Putamen (tissue), 1 donor: ENCODE measurements at places on chromosomes 16 and 17.
A peak's percentile ranks its signal among the peaks of the same experiment; 100 is the strongest.

- DNase-seq, result peak; percentile 89
Observed at GRCh38 chr17:15453782-15454181, 13.6 kb downstream of the CDRT4 start.

GRCh38 chr17:56489980-56490379 is 103.5 kb upstream of the NOG start:
- no peak for DNase-seq

DNA sequence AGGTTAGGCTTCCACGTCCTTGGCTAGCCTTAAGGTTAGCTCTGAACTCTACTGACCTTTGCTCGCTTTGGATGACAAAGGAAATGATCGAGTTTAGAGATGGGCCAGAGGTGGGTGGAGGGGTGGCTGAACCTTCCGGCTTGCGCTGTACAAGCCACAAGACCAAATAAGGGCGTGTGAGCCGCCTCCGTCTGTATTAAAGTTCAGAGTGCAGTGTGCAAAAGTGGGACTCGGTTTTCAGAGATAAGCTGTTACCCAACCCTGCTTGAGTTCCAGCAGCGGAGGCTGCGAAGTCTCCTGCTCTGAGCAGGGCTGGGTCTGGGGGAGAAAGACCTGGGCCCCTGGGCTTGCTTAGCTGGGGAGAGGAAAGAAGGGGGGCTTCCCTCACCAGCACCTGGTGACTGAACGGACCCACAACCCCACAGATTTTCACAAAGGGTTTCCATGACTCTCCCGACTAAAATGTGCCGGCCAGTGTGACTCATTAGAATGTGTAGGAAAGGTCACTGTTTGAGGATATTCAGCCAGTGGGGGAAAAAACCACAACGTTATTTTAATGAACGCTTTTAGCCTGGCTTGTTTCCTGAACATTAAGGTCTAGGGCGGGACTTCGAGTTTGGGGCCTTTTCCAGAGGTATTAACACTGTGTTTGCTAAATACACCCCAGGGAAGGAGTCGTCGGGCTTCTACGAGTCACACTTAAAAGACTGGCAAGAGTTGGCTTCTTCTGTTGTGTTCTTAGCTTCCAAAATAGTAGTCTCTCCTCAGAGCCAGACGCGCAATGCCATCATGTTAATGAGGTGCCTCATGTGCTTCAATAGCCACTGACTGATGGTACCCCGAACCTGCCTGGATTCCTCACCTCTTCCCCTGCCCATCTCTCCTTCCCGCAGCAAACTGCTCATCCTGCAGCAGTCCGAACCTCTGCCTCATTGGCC is 67.0 kb downstream of the CENPV start:
- no peak for DNase-seq

- no peak for DNase-seq
Observed at GRCh38 chr16:4142268-4142667, 26.0 kb upstream of the ADCY9 start.

GRCh38 chr17:49549311-49549605 is 26.4 kb upstream of the NXPH3 start:
- no peak for DNase-seq

DNA sequence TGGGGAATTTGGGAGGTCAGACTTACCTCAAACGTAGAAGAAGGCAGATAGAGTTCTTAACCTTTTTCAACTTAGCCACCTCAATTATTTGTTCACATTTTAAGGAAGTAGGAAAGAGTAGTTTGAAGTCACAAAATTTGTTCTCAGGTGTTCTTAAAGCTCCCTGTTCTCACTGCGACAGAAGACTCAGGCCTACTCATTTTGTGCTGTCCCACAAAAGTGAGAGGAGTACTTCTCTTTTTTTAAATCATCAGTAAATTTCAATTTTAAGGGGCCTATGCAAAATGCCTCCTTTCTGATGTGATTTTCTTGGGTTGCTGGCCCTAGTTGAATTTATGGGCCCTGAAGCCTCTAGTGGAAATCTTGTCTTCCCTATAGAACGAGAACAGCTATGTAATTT is 133.4 kb downstream of the MAP2K6 start:
- no peak for DNase-seq

DNA sequence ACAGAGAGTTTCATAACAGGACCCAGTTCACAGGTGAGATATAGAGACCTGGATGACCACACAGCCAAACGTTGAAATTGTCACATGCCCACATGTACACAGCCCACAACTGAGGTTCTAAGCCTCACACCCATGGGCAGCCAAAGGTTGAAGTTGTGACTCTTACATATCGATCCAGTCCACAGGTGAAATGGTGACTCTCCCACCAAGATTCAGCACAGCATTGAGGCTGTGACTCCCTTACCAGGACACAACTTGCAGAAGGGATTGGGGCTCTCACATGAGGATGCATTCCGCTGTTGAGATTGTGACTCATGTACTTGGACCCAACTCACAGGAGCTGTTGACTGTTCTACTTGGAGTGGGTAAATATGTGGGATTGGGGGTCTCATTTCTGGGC is 1836.4 kb downstream of the TP53TG3F start:
- no peak for DNase-seq

- no peak for DNase-seq
Observed at GRCh38 chr16:53166099-53166498, 111.3 kb downstream of the CHD9 start.

- DNase-seq, result no peak
Observed at GRCh38 chr17:3989041-3989886, 25.0 kb upstream of the ATP2A3 start.

- no peak for DNase-seq
Observed at GRCh38 chr17:80558046-80558445, 13.4 kb downstream of the RPTOR start.

DNA sequence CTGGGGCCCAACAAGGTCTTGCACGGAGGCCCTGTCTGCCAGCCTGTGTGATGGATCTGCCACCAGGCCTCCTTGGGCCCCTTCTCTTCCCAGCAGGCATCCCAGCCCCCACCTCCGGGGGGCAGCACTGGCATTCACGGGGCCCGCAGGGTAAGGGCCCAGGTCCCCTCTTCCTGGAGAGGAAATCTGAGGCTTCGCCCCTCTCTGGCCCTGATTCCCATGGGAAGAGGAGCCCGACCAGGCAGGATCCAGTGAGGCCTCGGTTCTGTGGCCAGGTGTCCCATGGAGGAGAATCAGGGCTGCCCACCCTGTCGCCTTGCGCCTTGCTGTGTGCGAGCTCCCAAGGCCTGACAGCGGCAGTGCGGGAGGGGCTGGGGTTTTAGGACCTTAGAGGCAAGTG is 48.4 kb downstream of the PDPK1 start:
- no peak for DNase-seq

- no peak for DNase-seq
Observed at GRCh38 chr17:56926270-56926669, 12.4 kb upstream of the TRIM25 start.

GRCh38 chr16:80294172-80294571 is 246.6 kb upstream of the DYNLRB2 start:
- DNase-seq, result no peak

- no peak for DNase-seq
Observed at GRCh38 chr17:38333635-38334295, 10.0 kb downstream of the GPR179 start.

GRCh38 chr16:72425571-72426341 is 253.8 kb upstream of the PMFBP1 start:
- DNase-seq, result peak; percentile 86

- DNase-seq, result no peak
Observed at GRCh38 chr16:69486724-69487123, 62.3 kb downstream of the CYB5B start.

DNA sequence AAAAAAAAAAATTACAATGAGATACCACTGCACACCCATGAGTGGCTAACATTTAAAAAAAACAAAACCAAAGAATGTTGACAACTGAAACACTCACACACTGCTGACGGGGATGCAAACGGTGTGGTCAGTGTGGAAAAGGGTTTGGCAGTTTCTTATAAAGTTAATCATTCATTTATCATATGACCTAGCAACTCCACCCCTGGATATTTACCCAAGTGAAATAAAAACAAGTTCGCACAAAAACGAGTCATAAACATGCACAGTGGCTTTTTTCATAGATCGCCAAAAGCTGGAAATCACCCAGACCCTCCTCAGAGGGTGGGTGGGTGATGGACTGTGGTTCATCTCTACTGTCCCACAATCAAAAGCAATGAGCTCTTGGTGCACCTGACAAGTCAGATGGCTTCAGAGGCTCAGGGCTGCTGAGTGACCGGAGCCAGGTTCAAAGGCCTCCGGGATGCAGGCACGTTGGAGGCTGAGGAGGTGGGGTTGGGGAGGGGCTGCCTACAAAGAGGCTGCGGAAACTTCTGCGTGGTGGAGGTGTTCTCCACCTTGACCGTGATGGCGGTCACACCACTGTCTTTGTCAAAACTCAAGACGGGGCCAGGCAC is 14.2 kb downstream of the RAB40B start:
- no peak for DNase-seq

DNA sequence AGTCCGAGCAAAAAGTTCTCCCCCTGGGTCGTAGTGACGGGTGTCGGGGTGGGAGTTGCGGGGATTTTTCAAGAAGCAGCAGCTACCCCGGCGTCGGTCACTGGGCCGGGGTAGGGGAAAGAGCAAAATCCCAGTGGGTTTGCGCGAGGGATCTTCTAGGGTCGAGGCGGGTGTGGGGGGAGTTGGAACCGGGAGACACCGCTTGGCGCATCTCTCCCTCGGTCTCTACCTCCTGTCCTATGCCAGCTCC is 2.3 kb upstream of the UBTF start:
- no peak for DNase-seq

- DNase-seq, result no peak
Observed at GRCh38 chr16:75012380-75013081, 13.7 kb downstream of the ZNRF1 start.

DNA sequence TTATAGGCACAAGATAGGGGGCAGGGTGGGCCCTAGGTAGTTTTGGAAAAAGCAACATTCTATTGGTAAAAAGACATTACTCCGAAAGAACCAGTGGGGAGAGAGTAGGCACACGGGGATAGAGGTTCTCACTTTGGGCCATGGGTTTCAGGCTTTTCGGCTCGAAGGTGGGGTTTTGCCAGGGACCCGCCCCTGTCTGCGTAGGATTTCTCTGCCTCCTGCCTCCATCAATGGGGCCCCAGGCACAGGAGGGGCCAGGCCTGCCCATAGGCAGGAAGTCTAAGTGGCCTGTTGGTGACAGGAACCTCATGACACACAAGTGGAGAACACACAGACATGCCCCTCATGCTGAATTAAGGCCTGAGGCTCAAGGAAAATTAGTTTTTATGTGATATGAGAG is 57.5 kb downstream of the RNF213 start:
- DNase-seq, result no peak

- DNase-seq, result no peak
Observed at GRCh38 chr16:3734084-3734757, 16.9 kb upstream of the TRAP1 start.

DNA sequence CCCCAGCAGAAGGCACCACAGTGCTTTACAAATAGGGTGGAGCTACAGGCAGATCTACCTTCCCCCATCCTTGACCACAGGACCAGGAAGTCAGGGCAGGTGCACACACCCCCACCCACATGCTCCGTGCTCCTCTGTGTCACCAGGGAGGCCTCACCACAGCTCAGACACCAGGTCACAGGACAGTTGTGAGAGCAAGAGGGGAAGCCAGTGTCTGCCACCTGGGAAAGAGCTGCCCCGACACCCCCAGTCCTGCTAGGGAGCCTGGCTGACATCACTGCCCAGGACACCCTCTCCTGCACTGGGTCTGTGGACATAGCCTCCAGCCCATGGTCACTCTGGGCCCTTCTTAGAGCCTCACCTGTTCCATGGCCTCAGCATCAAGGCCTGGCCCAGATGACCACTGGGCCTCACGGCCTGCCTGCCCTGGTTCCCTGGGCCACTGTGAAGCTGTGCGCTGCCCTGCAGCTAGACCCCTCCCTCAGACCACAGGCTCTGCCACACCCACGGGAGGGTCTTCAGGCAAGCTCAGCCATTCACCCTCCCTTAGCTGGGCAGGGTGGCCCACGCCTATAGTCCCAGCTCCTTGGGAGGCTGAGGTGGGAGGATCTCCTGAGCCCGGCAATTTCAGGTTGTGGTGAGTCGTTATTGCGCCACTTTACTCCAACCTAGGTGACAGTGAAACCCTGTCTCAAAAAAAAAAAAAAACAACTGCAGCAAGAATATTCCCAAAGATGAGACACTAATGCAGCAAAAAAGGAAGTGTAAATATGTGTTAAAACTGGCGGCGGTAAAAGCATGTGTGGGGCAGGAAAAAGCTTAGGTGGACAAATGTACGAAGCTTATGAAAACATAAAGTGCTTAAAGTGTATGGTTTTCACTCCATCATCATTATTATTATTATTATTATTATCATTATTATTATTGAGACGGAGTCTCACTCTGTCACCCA is 14.2 kb downstream of the POLR3K start:
- no peak for DNase-seq

GRCh38 chr16:84947022-84947421 is 64.3 kb downstream of the ZDHHC7 start:
- DNase-seq, result no peak

DNA sequence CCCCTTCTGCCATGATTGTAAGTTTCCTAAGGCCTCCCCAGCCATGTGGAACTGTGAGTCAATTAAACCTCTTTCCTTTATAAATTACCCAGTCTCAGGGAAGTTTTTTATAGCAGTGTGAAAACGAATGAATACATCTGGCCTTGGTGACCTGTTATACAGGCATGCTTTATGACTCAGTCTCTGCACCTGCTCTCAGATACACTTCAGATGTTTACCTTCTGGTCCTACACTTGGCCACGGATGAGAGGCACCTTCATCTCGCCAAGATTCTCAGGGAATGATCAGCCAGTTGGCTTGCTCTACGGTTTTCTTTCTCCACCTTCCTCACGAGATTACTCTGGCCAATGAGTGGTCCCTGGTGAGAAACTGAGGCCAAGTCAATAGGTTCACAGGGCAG is 304.7 kb downstream of the CA10 start:
- no peak for DNase-seq

DNA sequence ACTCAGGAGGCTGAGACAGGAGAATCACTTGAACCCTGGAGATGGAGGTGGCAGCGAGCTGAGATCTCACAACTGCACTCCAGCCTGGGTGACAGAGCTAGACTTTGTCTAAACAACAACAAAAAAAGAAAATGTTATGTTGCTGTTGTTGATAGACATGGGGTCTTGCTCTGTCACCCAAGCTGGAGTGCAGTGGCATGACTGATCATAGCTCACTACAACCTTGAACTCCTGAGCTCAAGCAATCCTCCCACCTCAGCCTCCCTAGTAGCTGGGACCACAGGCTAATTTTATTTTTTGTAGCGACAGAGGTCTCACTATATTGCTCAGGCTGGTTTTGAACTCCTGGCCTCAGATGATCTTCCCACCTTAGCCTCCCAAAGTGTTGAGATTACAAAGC is 20.0 kb downstream of the FBXO47 start:
- no peak for DNase-seq

- DNase-seq, result no peak
Observed at GRCh38 chr16:78591682-78592103, 492.2 kb downstream of the WWOX start.

DNA sequence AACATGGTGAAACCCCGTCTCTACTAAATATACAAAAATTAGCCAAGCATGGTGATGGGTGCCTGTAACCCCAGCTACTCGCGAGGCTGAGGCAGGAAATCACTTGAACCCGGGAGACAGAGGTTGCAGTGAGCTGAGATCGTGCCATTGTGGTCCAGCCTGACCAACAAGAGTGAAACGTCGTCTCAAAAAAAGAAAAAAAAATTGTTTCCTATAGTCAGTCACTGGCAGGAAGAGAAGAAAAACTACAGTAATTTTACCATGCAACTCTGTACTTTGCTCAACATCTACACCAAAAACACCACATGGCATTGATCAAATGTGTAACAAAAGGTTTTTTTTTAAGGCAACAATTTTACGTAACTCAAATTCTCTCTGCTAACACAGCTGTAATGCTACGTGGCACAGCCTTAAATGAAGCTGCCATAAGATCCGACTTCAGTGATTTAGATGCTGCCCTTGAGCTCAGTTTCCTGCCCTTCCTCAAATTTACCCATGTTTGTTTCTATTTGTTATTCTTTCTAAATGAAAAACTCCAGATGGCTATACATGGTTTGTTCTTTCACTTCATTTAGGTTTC is 40.2 kb downstream of the CNOT1 start:
- no peak for DNase-seq
